ENCODE measurements at places on chromosomes 11 and 22.

DNA sequence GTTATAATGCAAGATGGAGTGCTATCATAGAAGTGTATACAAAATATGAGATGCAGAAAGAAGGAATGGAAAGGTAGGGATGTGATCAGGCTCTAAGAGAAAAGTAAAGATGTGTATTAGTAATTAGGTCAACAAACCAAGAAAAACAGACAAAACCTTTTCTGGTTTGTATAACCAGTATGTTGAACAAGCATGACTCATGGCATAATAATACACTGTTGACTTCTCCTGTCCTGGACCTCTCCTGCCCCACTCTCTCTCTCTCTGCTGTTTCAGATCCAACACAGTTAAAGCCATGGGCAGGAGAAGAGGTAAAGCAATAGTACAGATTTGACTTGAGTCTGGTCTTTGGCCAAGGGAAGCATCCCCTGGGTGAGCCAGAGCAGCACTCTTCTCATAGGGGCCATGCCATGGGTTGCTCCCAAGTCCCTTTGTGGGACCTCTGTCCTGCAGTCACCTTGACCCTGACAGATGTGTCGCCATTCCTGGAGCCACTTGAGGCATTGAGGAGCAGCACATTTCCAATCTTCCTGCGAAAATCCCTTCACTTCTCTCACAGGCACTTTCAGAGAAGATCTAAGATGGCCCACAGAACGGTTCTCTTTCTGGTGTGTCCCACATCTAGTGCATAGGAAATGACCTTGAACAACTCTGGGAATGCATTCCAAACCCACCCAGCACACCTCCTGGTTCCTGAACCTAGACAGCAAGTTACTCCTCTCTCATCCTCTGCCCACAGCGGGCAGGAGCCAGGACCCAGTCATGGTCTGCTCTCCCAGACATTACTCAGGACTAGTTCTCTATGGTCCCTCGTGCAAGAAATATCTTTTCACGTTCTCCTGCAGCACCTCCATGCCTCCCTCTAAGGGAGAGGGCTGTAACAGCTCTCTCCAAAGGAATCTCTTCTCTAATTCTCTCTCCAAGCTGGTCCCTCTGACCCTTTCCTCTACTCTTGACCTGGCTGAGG lies 58.2 kb upstream of the PRSS23 start:
- DNase-seq = no peak

DNA sequence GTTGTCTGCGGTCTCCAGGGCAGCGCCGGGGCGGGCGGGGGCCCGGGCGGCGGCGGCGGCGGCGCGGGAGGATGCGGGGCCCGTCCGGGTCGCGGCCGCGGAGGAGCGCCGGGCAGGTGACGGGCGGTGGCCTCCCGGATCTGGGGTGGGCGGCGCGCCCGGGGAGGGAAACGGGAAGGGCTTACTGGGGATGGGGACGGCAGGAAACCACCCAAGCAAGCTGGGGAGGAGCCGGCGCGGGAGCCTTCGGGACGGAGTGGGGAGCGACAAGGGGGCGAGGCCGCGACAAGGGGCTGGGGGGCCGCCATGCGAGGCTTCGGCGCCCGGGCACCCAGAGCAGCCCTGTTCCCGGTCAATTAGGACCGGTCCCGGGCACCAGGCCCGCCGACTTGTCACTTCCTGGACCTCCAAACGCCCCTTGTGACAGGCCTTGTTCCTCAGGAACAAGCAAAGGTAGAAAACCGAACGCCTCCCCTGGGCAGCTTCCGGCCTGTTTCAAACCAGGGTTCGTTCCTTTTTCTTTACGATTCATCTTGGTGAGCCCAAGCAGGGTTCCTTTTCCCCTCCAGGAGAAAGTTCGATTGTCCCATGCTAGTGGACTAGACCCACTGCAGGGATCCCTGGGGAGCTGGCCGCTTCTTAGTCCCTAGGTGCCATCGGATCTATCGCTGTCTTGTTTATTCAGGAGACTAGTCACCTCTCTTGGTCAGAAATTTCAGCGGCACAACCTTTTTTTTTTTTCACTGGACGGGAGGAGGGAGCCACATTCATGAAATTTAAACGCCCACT lies 492 bp downstream of the JHY start:
- peak; percentile 62 for DNase-seq

- peak; percentile 90 for DNase-seq
Observed at GRCh38 chr11:118251858-118252652, at the start of gene MPZL3. Gene MPZL3 (minus strand): TSS chr11:118252365. CDS start chr11:118252294, 71 bp downstream.

DNA sequence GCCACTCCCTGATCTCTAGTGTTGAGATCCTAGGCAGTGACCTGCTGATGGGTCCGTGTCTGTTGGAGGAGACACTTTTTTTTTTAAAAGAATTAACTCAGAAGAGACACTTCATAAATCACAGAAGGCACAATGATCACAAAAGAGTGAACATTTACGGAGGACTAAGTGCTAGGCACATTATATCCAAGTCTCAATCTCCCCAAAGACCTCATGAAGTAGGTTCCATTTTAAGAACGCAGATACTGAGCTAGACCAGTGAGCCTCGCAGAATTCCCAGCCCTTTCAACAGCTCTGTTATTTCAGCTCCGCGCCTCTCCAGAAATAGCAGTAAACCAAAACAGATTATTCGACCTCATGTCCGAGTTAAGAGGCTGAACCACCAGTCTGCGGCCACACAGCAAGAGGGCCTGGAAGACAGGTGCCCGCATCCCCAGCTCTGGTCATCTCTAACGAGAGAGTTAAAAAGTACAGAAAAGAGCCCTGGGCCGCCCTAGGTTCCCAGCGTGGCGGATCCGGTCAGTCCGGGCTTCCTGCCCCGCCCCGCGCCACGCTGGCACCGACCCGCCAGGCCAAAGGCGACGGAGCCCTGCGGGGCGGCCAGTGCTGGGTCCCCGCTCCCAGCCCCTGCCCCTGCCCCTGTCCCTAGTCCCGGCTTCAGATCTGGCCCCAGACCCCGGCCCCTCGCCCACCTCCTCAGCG lies 612 bp downstream of the XBP1 start:
- DNase-seq = peak; percentile 45
